Smooth muscle cell of bladder (primary cell): ENCODE measurements at places on chromosomes 3 and 15. TPM values are rescaled to one million over a fixed set of nuclear protein-coding genes. Genes with fewer than 3 reads are reported as not detected.

Gene CADM2
- not detected in 2 replicates for total RNA-seq

Gene TNFAIP8L3
- total RNA-seq: 10.0 and 14.2 TPM in 2 replicates

Gene FBXO45
- total RNA-seq: 6.3 and 7.8 TPM in 2 replicates

Gene VIPR1
- total RNA-seq: not detected in 2 replicates

Gene SKIC8
- total RNA-seq: 83.0 and 98.4 TPM in 2 replicates

Gene GOLGA6D
- total RNA-seq: not detected in 2 replicates

Gene EIF4E3
- total RNA-seq: 0.71 and 1.1 TPM in 2 replicates

Gene ACTC1
- not detected in 2 replicates for total RNA-seq

Gene NOX5
- under 0.01 and 0.09 TPM in 2 replicates for total RNA-seq

Gene ECT2
- 12.0 and 14.9 TPM in 2 replicates for total RNA-seq

Gene KNL1
- 1.3 and 1.7 TPM in 2 replicates for total RNA-seq

Gene PP2D1
- total RNA-seq: not detected in 2 replicates

Gene CELSR3
- 1.00 and 1.6 TPM in 2 replicates for total RNA-seq

Gene PYDC2
- total RNA-seq: not detected in 2 replicates

Gene RBP2
- total RNA-seq: not detected in 2 replicates

Gene SLC22A13
- 0.14 and 0.28 TPM in 2 replicates for total RNA-seq

Gene FGF7
- total RNA-seq: 976 and 1,252 TPM in 2 replicates

Gene METTL6
- 27.0 and 30.9 TPM in 2 replicates for total RNA-seq

Gene NANOGP8
- 0.14 TPM in 1 of 2 replicates, not detected in the other for total RNA-seq

Gene HEXA
- 58.6 and 64.3 TPM in 2 replicates for total RNA-seq

Gene AQP9
- total RNA-seq: not detected in 2 replicates

Gene NPAP1
- not detected in 2 replicates for total RNA-seq

Gene PLOD2
- 239 and 311 TPM in 2 replicates for total RNA-seq

Gene SAMMSON
- total RNA-seq: not detected in 2 replicates

Gene ABHD5
- 53.5 and 54.9 TPM in 2 replicates for total RNA-seq

Gene TMIE
- total RNA-seq: 0.09 TPM in 1 of 2 replicates, not detected in the other

Gene ROPN1B
- not detected in 2 replicates for total RNA-seq

Gene DPPA2
- not detected in 2 replicates for total RNA-seq

Gene TRIM59
- 15.5 and 15.6 TPM in 2 replicates for total RNA-seq

Gene CLDN16
- under 0.01 TPM in 1 of 2 replicates, not detected in the other for total RNA-seq

Gene CLDN18
- not detected in 2 replicates for total RNA-seq

Gene AGTR1
- total RNA-seq: 1.3 and 2.9 TPM in 2 replicates

Gene FBN1
- total RNA-seq: 857 and 873 TPM in 2 replicates

Gene DCLK3
- total RNA-seq: under 0.01 TPM in 1 of 2 replicates, not detected in the other

Gene NR2E3
- 0.14 and 0.18 TPM in 2 replicates for total RNA-seq

Gene LEKR1
- 0.37 and 0.43 TPM in 2 replicates for total RNA-seq

Gene EXD1
- total RNA-seq: not detected in 2 replicates

Gene CD200
- total RNA-seq: 4.0 and 4.8 TPM in 2 replicates

Gene TMEM266
- total RNA-seq: under 0.01 and 0.09 TPM in 2 replicates

Gene GHRL
- total RNA-seq: not detected in 2 replicates

Gene CAPN3
- 1.6 and 1.7 TPM in 2 replicates for total RNA-seq

Gene SLC28A1
- not detected in 2 replicates for total RNA-seq

Gene SKOR1
- total RNA-seq: under 0.01 and 0.09 TPM in 2 replicates

Gene PLA2G4E
- total RNA-seq: not detected in 2 replicates

Gene TRH
- 0.37 TPM in 1 of 2 replicates, not detected in the other for total RNA-seq

Gene CTXN2
- not detected in 2 replicates for total RNA-seq

Gene SPTSSB
- not detected in 2 replicates for total RNA-seq
